Large intestine (tissue), 12 donors: ENCODE measurements at places on chromosomes 6 and 20. TPM values are rescaled to one million over a fixed set of nuclear protein-coding genes. Genes with fewer than 3 reads are reported as not detected.

GRCh38 chr20:57576002-57576401 is 15.1 kb downstream of the PCK1 start:
- no peak overlapping the region for H3K4me3 ChIP-seq
- no peak for DNase-seq
- no peak overlapping the region for H3K27ac ChIP-seq
- H3K4me1 ChIP-seq: peaks cover 51% of the 10 kb centered on the region

DNA sequence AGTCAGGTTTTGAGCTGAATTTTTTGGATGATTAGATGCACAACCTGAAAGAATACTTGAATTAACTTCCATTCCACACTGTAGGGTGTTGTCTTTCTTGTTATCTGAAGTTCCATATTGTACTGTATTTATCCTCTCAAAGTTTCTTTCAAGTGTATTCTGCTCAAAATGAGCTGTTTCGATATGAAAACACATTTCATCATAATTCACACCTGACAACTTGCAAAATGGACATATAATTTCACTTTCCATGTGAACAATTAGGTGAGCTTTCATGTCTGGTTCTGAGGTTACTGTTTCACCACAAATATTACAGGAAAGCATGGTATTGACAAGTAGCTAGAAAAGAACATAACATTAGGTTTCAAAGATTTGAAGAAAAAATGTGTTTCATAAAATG is 1.7 kb downstream of the ZUP1 start:
- peaks cover 5% of the 10 kb centered on the region for H3K27me3 ChIP-seq
- no peak overlapping the region for H3K27ac ChIP-seq
- H3K4me1 ChIP-seq: peaks cover 6% of the 10 kb centered on the region
- no peak for DNase-seq
- H3K4me3 ChIP-seq: no peak overlapping the region

DNA sequence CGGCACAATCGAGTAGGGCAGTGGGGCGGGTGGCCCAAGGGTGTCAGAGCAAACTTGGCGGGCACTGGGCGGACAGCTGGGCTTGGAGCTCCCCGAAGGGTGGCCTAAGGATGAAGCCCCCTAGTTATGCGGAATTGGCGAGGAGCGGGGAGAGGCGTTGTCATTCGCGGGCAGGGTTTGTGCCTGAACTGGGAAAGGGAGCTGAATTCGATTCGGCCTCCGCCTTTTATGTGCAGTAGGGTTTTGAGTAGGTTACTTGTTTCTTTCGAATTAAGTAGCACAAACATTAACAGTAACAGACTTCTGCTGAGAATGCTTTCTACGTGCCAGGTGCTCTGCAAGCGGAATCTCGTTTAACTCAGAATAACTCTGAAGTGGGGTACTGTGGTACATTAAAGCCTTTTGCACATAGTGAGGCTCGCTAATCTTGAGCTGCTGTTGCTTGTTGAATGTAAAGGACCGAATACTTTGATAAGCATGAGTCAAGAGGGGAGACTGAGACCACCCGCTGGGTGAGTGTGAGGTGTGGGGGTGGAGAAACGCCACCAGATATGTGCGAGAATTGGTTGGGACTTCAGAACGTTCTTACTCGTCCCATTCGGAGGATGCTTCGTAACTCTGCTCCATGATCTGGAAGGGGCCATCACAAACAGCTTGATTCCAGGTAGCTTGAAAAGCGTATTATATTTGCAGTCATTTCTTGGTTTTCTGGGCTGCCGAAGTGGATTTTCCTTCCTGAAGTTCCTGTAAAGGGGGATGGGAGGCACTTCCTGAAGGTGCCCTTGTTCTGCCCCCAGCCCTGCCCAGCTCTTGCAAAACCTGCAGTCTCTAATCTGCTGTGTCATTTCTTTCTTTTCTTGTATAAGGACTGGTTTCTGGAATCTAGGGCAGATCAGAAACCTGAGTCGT is 833 bp downstream of the RAB5IF start:
- H3K36me3 ChIP-seq: peaks cover 39% of the 10 kb centered on the region
- H3K27me3 ChIP-seq: no peaks in the 10 kb centered on the region
- peak overlapping the region; percentile 89 for H3K27ac ChIP-seq
- peaks cover 16% of the 10 kb centered on the region for H3K4me1 ChIP-seq

The GLO1 gene
- 86.9 TPM for polyA plus RNA-seq

DNA sequence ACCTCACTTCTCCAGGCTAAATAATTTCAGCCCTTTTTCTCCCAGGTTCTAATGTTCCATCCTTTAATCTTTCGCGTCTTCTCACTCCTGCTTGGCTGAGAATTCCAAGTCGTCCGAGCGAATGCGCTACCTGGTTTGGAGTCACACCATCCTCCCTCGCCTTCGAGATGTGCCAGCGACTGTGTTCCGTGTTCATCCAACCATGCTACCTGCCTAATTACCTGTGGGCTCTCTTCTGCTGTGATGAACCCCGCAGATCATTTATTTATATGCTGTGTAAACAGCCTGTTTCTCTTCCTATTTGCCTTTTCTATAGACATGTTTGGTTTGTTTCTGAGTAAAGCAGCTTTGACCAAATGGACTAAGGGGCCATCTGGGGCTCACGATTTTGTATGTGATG is 83.5 kb upstream of the TMEM181 start:
- no peak overlapping the region for H3K4me3 ChIP-seq
- peaks cover 45% of the 10 kb centered on the region for H3K36me3 ChIP-seq
- no peak for DNase-seq
- H3K27me3 ChIP-seq: no peaks in the 10 kb centered on the region
- H3K27ac ChIP-seq: no peak overlapping the region
- peaks cover 3% of the 10 kb centered on the region for H3K4me1 ChIP-seq

DNA sequence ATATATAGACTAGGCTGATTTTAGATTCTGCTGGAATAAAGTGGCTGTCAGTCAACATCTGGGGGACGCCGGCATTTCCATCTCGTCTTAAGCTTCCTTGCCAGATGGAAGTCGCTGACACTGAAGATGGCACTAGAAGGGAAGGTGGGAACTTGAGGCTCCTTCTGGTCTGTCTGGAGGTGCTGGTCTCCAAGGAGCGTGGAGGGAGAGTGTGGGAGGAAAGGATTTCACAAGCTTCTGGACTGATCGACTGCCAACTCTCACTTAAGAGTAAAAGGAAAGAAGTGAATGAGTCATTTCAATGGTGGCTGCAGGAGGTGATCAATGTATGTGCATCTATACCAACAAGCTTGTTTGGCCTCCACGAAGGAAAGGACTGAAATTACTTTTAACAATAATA is 40.4 kb downstream of the DUSP22 start:
- no peak overlapping the region for H3K4me3 ChIP-seq
- H3K27ac ChIP-seq: no peak overlapping the region
- DNase-seq: no peak
- H3K4me1 ChIP-seq: peaks cover 3% of the 10 kb centered on the region

The NRN1 gene
- polyA plus RNA-seq: 4.0 TPM

- no peaks in the 10 kb centered on the region for H3K27me3 ChIP-seq
- no peak overlapping the region for H3K27ac ChIP-seq
- DNase-seq: no peak
- no peak overlapping the region for H3K4me3 ChIP-seq
- peaks cover 20% of the 10 kb centered on the region for H3K36me3 ChIP-seq
- peaks cover 3% of the 10 kb centered on the region for H3K4me1 ChIP-seq
Observed at GRCh38 chr20:32522526-32522775, 62.7 kb downstream of the NOL4L start.

DNA sequence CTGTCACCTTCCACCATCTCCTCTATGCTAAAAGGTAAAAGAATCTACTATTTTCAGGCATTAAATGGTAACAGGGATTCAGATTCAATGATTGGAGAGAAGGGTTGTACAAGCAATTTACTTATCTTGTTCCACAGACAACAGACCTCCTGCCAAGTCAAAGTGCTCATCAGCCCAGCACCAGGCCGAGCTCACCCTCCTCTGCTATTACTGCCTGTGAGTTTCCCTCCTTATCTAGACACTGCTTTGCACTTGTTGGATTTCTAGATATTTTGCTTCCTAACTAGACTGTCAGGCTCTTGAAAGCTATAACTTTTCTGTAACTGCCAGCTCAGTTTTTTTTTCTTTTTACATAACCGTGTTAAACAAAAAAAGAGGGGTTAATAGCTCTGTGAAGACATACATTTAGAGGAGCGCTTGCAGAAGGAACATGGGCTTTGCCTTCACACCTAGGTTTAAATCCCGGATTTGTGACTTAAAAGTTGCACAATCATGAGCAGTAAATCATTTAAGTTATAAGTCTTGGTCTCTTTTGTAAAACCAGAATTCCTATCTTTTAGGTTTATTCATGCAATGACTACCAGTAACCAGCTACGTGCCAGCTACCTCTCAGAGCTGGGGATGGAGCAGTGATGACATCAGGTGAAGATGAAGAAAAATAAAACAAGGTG is 1.1 kb upstream of the FAM162B start:
- no peak for DNase-seq
- peaks cover 37% of the 10 kb centered on the region for H3K27me3 ChIP-seq
- H3K36me3 ChIP-seq: no peaks in the 10 kb centered on the region
- no peaks in the 10 kb centered on the region for H3K4me1 ChIP-seq

The SIRPB1 gene
- polyA plus RNA-seq: 1.6 TPM

DNA sequence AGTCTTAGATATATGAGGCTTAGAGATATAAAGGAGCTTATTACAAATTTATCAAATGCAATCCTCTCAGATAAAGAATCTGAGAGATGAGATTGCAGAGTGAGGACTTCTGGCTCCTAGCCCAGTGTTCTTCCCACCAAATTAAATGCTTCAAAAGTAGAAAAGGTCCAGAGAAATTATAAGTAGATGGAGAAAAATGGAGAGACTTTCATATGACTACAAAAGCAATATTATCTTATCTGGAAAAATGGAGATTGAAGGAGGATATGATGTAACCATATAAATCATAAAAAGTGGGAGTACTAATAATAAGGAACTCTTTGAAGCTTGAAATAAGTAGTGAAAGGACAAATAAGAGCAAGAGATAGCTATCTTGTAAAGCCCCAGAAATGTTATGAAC is 2.8 kb downstream of the KCTD20 start:
- no peak overlapping the region for H3K27ac ChIP-seq
- no peaks in the 10 kb centered on the region for H3K27me3 ChIP-seq
- H3K4me3 ChIP-seq: no peak overlapping the region
- peaks cover 7% of the 10 kb centered on the region for H3K36me3 ChIP-seq

- no peak overlapping the region for H3K27ac ChIP-seq
- no peak overlapping the region for H3K4me3 ChIP-seq
- peaks cover 60% of the 10 kb centered on the region for H3K36me3 ChIP-seq
Observed at GRCh38 chr6:161117308-161117707, 125.7 kb downstream of the MAP3K4 start.

- no peaks in the 10 kb centered on the region for H3K27me3 ChIP-seq
- peaks cover 11% of the 10 kb centered on the region for H3K4me1 ChIP-seq
- DNase-seq: peak; percentile 49
- H3K4me3 ChIP-seq: no peak overlapping the region
- H3K36me3 ChIP-seq: no peaks in the 10 kb centered on the region
Observed at GRCh38 chr6:16108921-16109658, 19.8 kb upstream of the MYLIP start.

DNA sequence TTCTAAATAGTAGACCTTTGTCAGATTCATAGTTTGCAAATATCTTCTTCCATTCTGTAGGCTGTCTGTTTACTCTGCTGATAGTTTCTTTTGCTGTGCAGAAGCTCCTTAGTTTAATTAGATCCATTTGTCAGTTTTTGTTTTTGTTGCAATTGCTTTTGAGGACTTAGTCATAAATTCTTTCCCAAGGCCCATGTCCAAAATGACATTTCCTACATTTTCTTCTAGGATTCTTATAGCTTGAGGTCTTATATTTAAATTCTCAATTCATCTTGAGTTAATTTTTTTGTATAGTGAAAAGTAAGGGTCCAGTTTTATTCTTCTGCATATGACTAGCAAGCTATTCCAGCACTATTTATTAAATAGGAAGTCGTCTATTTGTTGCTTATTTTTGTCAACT is 287.0 kb downstream of the PACRG start:
- H3K36me3 ChIP-seq: no peaks in the 10 kb centered on the region
- no peaks in the 10 kb centered on the region for H3K27me3 ChIP-seq
- H3K4me1 ChIP-seq: no peaks in the 10 kb centered on the region

The SLC52A3 gene
- polyA plus RNA-seq: 11.3 TPM

DNA sequence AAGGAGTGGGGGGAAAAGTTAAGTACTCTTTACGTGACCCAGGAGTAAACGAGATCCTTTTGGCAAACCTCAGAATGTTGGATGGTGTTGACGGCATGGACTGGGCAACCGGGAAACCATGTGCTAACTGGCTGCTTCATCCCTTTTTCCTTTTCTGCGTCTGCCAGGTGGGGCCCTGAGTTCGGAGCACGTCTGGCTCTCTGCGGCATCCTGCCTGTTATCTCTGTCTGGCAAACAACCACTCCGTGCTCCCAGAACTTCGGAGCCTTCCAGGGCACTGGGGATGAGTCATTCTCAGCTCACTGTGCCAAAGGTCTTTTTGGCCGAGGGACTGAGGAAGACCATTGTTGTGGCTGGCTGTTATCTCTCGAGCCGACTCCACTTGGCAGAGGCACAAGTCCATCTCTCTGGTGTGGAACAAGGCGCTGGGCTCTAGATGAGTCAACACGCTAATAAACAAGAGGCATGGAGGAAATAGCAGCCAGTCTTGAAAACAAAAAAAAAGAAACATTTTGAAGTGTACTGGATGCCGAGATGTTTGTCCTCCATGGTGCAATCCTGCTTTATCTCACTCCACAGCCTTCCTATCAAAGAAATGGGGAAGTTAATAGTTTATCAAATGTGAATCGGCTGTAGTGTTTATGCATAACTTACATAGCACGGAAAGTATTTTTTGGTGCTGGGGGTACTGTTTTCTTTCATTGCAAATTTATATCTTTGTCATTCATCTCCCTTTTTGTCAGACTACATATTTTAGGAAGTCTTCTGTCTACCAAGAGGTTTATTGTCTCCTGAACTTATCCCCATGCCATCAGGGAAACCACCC is 64.6 kb upstream of the TXNDC5 start:
- peak overlapping the region; percentile 19 for H3K27ac ChIP-seq
- peak; percentile 92 for DNase-seq
- H3K4me3 ChIP-seq: no peak overlapping the region

The SLC17A9 gene
- 8.1 TPM for polyA plus RNA-seq

DNA sequence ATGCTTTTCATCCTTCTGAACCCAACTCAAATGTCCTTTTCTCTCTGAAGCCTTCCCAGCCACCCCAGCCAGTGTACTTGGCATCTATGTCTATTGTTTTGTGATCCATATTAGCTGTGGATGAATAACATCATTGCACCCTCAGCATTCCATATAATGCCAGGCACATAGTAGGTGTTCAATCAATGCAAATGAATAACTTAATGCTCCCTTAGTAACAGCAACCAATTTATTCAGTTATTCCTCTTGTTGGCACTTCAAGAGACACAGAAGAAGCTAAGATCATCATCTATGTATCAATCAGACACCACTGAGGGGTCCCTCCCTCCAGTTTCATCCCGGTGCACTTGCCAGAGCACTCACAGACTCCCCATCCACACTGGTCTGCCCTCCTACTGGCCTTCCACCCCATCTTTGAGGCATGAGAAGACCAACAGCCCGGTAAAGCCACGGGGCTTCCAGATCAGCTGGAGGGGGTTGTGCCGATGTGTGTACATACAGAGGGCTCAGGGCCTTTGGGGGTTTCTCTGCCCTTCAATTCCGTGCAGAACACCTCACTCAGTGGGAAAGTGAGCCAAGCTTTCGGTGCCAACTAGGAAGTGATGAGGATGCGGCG is 2.4 kb upstream of the TAF8 start:
- H3K4me1 ChIP-seq: peaks cover 47% of the 10 kb centered on the region
- DNase-seq: no peak
- peaks cover 4% of the 10 kb centered on the region for H3K36me3 ChIP-seq
